ENCODE measurements at places on chromosomes 16 and 17.
A peak's percentile ranks its signal among the peaks of the same experiment; 100 is the strongest.

- DNase-seq, result peak; percentile 56
Observed at GRCh38 chr17:37650419-37651003, 7.3 kb upstream of the DDX52 start.

- DNase-seq, result no peak
Observed at GRCh38 chr17:2057175-2057759, 2.4 kb downstream of the HIC1 start.

DNA sequence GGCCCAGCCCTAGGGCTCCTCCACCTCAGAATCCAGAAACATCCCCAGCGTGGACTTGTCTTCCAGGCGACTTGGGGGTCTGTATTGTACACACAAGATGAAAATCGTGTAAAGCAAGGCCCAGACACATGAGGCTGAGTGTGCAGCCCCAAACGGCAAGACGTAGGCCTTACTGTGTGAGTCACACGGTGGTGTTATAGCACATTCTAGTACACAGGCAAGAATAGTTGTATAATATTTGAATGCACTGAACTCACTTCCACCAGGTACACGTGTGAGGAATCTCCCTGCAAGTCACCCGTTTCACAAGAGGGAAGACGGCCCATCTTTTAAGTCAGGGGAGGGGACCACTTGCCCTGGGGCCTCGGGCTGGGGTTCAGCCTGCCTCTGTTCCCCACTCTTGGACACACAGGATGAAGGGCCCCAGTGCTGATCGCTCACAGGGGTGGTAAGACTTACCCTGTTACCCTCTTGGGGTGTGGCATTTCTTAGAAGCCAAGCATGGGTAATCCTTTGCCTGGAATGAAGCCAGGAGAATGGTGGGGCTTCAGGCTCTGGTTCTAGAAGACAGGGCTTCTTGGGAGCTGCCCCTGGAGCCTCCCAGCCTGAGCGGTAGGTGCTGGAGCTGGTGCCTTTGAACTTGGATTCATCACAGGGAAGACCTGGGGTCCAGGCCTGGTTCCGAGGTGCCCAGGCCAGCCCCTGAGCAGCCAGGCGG, 71.3 kb downstream of the SREBF1 start:
- DNase-seq, result no peak

GRCh38 chr17:5541610-5542202, 42.6 kb downstream of the NLRP1 start:
- no peak for DNase-seq

DNA sequence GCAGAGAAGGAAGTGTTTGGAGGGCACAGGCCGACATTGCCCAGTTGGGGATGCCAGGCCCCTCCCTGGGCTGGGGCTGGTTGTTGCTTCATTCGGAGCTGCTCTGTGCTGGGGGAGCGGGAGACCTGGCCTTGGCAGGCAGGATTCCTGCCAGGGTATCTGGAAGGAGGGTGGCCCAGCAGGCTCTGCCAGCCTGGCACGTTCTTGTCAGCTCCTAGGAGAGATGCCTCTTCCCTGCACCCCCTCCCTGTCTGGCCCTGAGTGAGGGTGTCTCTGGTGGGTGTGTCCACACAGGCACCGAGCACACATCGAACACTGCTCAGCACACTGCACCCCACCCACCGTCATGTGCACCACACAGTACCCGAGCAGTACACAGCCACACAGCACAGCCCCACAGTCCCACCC, 35.2 kb downstream of the ARHGAP23 start:
- DNase-seq, result no peak

DNA sequence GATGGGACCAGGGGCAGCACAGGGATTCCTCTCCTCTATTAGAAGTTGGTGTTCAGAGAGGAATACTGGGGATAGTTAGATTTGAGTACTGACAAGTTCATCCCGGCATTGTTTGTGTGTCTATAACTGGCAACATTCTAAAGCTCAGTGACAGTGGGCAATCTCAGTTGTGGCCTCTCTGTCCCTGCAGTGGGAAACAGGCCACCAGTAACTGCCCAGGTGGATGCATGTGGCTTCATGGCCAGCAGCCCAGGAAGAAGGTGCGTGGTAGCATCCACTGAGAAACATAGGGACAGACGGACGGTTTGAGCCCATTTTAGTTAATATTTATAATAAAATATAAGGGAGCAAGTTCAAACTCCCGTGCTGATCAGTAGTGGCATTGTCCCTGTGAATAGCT, 51.5 kb downstream of the B9D1 start:
- DNase-seq, result no peak

- no peak for DNase-seq
Observed at GRCh38 chr16:1134776-1135458, 18.0 kb upstream of the CACNA1H start.

GRCh38 chr16:3536271-3536731, 35.5 kb downstream of the CLUAP1 start:
- no peak for DNase-seq

GRCh38 chr17:54841656-54842055, 59.0 kb upstream of the TOM1L1 start:
- DNase-seq, result no peak

- DNase-seq, result no peak
Observed at GRCh38 chr16:20971401-20971800, 70.8 kb downstream of the LYRM1 start.

GRCh38 chr17:48993951-48994350, 3.2 kb upstream of the IGF2BP1 start:
- DNase-seq, result no peak

- DNase-seq, result peak; percentile 21
Observed at GRCh38 chr17:1914661-1915083, 84.9 kb downstream of the RPA1 start.

GRCh38 chr17:82791532-82791931, 39.7 kb downstream of the TBCD start:
- peak; percentile 82 for DNase-seq

GRCh38 chr17:80328634-80329380, 68.2 kb downstream of the RNF213 start:
- DNase-seq, result no peak

DNA sequence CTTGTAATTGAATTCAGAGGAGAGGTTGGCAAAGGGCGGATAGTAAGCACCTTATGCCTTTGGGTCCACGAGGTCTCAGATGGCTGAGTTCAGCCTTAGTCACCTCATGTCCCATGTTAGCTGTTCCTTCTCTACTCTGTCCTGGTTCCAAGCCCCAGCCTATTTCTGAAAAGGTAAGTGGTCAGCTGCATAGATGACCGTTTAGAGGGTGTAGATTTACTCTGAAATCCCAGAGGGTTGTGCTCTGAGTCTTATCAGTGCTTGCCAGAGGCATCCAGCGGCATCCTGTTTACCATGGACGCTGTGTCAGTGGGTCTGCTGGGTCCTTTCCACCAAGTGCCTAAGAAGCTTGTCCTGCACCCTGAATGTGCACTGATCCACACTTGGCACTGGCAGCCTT, 1.9 kb downstream of the ZNF778 start:
- no peak for DNase-seq

GRCh38 chr17:79090443-79091225, 16.0 kb downstream of the ENGASE start:
- DNase-seq, result no peak

DNA sequence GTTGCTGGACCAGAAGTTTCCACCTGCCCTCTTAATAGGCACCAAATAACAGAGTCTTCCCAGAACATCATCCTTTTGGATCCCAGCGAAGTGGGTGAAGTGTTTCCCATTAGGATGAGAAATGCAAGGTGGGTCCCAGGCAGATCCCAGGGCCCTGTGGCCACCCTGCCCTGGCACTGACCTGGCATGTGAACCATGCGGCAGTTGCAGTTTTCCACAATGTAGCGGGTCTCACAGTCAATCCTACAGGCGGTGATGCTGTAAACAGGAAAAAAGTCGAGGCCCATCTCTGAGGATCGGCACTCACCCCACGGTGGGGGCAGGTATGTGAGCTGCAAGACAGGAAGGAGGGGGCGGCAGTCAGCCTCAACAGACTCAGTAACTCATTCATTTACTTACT, 36.4 kb downstream of the SPACA3 start:
- no peak for DNase-seq

- no peak for DNase-seq
Observed at GRCh38 chr17:39062846-39063680, 88.4 kb downstream of the PLXDC1 start.

- peak; percentile 61 for DNase-seq
Observed at GRCh38 chr17:45160447-45161287, 1.0 kb upstream of the HEXIM2 start.

- DNase-seq, result peak; percentile 15
Observed at GRCh38 chr17:82913304-82914043, 73.7 kb upstream of the ZNF750 start.

GRCh38 chr17:61353615-61354014, 46.0 kb upstream of the TBX2 start:
- no peak for DNase-seq

DNA sequence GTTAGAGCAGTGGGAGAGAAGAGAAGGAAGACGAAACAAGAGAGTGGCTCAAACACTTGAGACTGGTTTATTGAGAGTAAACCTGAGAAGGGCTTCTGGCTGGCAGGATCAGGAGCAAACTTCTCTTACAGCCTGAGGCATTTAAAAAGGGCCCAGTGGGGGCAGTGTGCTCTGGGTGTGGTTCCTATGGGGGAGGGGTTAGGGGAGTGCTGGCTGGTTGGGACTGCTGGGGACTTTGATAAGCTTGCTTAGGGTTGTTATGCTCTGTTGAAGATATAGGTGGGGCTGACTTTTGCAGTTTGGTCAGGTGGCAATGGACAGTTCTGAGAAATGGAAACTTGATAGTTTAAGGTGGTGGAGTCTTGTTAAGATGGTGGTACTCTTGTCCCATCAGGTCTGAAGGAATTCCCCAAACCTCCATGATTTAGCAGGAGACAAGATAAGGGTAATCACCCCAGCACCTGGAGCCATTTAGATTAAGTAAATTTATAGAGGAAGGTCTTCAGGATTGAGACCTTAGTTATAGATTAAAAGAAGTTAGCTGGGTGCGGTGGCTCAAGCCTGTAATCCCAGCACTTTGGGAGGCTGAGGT, 79.3 kb downstream of the EMP2 start:
- DNase-seq, result no peak

- peak; percentile 95 for DNase-seq
Observed at GRCh38 chr17:2406903-2407790, 6.3 kb upstream of the MNT start.

DNA sequence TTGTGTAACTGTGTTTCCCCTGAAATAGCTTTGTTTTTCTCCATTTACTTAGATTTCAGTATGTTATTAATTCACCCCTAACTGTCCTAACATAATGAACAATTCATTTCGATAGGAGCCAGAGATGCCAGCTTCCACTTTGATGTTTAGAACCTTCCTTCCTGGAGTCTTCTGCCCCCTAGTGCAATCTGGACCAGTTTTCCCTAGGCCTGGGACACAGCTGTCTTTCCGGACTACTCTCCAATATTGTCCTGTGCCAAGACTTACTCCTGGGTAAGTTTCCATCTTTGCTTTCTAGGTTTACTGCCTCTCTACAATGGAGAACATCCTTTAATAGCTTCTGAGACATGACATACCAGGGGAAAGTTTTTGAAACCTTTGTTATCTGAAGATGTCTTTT, 12.8 kb downstream of the RECQL5 start:
- peak; percentile 52 for DNase-seq

- no peak for DNase-seq
Observed at GRCh38 chr16:27123795-27124409, 57.2 kb downstream of the C16orf82 start.

- peak; percentile 67 for DNase-seq
Observed at GRCh38 chr17:30332057-30332542, 1.8 kb downstream of the TMIGD1 start.

GRCh38 chr17:57727630-57728175, 17.4 kb downstream of the CCDC182 start:
- no peak for DNase-seq

- DNase-seq, result no peak
Observed at GRCh38 chr17:37678036-37678435, 34.8 kb upstream of the DDX52 start.

DNA sequence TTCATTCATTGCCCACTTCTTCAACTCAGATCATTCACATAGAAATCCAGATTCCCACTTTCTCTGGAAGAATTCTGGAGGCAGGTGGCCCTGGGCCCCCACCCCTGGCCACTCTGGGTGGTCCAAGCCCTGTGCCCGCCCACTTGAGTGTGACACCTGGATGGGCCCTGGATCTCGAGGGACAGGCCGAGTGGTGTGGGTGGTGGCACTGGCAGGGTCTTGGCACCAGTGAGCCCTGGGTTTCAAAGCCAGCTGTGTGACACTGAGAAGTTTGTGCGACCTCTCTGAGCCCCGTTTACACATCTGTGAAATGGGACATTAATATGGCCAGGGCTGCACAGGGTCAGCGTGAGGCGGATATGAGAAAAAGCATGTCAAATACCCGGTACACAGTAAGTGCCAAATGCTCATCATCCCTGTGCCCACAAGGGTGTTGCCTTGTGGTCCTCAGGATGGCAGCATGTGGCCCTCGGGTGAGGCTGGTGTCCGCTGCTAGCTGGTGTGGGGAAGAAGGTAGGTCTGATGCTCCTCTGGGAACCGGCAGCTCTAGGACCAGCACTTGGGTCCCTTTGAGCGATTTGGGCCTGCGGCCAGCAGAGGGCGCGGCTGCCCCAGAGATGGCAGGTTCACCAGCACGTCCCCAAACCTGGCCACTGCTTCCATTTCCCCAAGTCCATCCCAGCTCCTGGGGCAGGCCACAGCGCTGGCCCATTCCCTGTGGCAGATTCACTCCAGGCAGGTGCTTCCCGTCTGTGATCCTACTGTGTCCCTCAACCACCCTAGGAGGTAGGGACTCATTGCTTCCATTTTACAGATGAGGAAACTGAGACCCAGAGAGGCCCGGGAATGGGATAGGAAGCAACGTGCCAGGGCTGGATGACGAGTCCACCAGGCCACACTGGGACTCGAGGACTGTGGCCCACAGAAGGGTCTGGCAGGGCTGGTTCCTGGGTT, 3.6 kb downstream of the OSGIN1 start:
- peak; percentile 46 for DNase-seq

DNA sequence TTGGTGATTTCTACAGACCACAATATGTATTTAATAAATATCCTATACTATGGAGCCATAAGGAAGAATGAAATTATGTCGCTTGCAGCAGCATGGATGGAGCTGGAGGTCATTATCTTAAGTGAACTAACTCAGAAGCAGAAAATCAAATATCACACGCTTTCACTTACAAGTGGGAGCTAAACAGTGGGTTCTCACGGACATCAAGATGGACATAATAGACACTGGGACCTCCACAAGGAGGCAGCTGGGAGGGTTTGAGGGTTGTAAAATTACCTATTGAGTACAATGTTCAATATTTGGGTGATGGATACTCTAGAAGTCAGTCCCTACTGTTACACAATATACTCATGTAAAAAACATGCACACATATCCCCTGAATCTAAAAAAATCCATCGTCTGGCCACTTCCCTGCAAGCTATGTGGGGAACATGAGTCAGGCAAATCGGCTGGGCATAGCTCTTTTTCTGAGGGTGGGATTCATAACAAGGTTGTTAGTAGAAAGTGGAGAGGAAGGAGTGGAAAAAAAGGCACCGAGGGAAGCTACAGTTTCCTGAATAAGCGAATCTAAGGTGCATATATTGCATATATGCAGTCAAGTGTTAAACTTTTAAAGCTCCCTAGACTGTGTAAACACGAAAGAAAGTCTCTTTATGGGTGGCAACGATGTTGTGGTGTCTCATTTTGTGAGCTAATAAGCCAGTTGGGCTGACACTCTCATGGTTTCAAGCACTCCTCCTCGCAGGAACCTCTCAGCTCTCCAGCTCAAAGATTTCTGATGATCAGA, 135.2 kb upstream of the CPHXL start:
- DNase-seq, result no peak

GRCh38 chr17:21164620-21165019, 37.9 kb downstream of the DHRS7B start:
- no peak for DNase-seq

Data from LHCN-M2 (cell line).